HT1080 (cell line): ENCODE measurements at places on chromosomes 6 and 20.
A peak's percentile ranks its signal among the peaks of the same experiment; 100 is the strongest.

DNA sequence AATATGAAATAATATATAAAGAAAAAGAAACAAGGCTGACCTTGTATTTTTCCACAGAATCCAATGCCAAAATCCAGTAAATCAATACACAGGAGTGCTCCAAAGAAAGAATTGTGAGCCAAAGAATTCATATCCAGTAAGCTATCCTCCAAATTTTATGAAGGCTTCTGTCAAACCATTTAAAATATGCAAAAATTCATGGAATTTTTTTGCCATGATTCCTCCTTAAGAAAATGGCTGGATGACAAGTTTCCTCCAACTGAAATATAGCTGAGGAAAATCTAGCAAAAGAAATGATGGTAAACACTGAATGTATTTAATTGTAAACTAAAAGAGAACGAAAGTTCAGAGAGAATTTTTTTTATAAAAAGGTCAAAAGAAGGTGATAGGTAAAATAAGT is 290.3 kb downstream of the UBE3D start:
- DNase-seq = no peak

GRCh38 chr6:56685102-56685733 is 42.5 kb upstream of the DST start:
- no peak for DNase-seq

GRCh38 chr6:99458319-99458718 is 33.2 kb upstream of the PNISR start:
- DNase-seq = peak; percentile 21

GRCh38 chr6:35663447-35664235 is 25.1 kb downstream of the FKBP5 start:
- DNase-seq = peak; percentile 76

DNA sequence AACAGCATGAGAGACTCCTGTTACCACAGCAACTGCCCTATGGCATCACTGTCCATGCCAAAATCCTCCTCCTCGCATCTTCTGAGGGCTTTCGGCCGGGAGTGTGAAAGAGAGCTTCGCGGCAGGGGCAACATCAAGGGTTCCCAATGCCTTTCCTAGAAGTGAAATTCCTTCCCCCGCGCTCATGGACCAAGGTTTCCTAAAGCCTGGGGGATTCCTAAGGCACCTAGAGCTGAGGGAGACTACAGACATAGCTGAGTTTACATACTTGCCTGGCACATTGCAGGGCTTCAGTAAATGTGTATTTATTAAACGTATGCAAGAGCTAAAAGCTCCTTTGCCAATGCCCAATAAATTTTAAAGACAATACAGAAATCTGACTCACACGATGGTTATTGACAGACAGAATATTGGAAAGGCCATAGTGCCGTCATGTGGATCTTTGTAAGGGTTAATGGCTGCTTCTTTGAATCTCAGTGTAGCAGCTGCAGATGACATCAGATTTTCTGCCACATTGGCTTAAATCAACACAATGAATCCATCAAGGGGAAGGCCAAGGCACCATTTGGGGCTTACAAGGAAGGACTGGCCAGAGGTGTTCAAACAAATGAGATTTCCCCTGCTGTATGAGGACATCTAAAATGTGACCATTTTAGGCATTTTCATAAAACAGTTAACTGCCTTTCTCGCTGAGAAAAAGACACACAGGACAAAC is 281.2 kb upstream of the JARID2 start:
- no peak for DNase-seq

GRCh38 chr6:25229671-25230321 is 49.4 kb upstream of the CARMIL1 start:
- peak; percentile 65 for DNase-seq

GRCh38 chr6:89928604-89929003 is 34.3 kb downstream of the GJA10 start:
- DNase-seq = peak; percentile 41

- DNase-seq = peak; percentile 66
These were observed 20.9 kb upstream of the EPM2A start for GRCh38 chr6:145756170-145756662.

GRCh38 chr6:130827247-130828149 is at the start of gene SMLR1:
Gene SMLR1, plus strand, starts transcription at chr6:130827406. Its CDS starts 8 bp downstream, at chr6:130827414.
- DNase-seq = no peak

DNA sequence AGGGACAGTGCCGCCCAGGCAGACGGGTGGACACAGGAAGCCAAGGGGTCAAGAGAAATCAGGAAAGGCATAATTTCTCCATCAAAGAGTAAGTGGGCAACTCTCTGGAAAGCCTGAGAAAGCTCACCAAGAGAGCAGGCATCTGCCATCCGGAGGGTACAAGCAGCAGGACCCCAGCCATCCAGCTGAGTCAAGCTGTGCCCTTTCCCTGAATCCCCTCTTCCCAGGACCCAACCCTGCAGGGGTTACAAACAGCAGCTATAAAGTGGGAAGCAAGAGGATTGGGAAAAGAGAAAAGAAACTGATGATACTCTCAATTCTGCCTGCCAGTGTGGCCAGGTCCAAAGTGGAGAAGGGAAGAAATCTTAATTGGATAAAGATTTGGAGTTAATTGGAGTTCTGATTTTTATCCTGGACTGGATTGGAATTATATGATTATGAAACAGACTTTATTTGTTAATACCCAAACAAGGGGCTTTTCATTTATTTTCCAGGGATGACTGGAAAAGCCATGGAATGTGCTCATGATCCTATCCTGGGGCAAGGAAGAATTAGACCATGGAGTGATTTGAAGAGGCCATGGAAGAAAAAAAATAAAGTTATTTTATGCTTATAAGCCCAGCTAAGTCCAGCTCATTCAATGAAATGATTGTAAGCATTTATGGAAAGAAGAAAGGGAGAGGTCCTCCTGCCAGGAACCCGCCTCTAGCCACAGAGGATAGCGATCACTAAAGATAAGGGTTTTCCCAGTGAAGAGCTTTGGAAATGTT is 34.9 kb downstream of the NHLRC1 start:
- DNase-seq = no peak

DNA sequence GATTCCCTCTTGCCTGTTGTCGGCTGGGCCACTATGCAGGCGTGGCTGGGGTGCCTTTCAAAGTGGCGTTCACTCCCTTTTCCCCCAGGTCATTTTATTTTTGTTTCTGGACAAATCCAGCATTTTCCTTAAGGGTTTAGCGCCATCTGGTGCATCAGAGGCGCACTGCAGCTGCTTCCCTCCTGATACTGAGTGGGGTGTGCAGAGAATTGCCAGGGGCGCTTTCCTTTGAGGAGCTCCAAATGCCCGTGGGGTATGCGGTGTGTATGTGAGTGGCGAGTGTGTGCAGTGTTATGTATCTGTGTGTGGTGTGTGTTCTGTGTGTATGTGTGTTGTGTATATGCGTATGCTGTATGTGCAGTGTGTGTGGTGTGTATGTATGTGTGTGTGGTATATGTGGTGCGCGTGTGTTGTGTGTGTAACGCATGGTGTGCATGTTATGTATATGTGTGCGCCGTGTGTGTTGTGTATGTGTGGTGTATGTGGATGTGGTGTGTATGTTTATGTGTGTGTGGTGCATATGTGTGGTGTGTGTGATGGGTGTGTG is 100.1 kb upstream of the AGPAT4 start:
- peak; percentile 70 for DNase-seq

DNA sequence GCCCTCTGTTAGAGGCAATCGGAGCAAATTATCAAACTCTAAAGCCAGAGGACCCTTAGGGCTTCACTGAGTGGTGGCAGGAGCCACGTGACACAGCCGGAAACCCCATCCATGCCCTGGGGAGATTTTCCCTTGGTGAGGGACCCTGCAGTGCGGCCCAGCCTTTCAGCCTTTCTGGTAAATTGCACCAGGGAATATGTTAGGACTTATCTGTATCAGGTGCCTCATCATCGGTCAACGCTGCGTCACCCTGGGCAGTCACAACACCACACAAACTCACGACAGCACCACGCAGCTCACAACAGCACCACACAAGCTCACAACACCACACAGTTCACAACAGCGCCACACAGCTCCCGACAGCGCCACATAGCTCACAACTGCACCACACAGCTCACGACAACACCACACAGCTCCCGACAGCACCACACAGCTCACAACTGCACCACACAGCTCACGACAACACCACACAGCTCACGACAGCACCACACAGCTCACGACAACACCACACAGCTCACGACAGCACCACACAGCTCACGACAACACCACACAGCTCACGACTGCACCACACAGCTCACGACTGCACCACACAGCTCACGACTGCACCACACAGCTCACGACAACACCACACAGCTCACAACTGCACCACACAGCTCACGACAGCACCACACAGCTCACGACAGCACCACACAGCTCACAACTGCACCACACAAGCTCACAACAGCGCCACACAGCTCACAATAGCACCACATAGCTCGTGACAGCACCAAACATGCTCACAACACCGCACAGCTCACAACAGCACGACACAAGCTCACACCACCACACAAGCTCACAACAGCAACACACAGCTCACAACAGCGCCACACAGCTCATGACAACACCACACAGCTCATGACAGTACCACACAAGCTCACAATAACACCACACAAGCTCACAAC is 199.0 kb downstream of the DLL1 start:
- DNase-seq = no peak

GRCh38 chr6:159620947-159621346 is 72.1 kb downstream of the SOD2 start:
- no peak for DNase-seq
